Stimulated activated CD4-positive, alpha-beta T cell treated with anti-CD3 and anti-CD28 coated beads, Interleukin-1b, Interleukin-23, amount 100 ng/mL, for 4 hours (primary cell): ENCODE measurements at places on chromosomes 2 and 18.

DNA sequence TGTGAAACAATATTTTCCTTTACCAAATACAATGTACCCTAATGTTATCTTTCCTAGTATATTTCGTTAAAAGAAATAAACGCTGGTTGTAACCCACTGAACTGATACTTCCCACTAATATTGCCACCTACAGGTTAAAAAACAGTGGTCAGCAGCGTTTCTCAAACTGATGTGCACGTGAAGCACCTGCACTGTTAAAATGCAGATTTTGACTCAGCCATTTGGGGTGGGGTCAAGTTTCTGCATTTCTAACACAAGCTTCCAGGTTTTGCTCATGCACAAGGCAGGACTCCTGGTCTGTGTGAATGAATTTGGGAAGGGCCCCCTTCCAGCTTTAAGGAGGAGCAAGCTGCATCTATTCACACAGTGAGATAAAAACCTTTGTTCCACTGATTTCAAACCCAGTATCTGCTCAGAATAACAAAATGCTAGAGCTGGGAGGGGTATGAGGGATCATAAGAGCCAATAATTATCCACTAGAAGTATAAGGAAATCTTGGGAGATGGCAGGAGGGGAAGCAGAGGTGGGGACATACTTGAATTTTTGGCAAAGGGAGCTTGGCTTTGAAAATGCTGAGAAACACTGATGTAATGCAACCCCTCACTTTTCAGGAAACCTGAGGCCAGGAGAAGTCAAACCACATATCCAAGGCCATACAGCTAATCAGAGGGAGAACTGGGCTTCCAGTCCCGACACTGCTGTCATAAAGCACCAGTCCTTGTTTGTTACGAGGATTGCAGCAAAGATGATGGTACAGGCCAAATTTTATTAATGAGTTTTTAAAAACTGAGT lies 116.2 kb downstream of the RBMS1 start:
- no peak for DNase-seq

GRCh38 chr2:205969584-205969983 lies 116.4 kb downstream of the INO80D start:
- no peak for DNase-seq

- no peak for DNase-seq
Measured at GRCh38 chr2:217950401-217950871, 52.4 kb downstream of the TNS1 start.

DNA sequence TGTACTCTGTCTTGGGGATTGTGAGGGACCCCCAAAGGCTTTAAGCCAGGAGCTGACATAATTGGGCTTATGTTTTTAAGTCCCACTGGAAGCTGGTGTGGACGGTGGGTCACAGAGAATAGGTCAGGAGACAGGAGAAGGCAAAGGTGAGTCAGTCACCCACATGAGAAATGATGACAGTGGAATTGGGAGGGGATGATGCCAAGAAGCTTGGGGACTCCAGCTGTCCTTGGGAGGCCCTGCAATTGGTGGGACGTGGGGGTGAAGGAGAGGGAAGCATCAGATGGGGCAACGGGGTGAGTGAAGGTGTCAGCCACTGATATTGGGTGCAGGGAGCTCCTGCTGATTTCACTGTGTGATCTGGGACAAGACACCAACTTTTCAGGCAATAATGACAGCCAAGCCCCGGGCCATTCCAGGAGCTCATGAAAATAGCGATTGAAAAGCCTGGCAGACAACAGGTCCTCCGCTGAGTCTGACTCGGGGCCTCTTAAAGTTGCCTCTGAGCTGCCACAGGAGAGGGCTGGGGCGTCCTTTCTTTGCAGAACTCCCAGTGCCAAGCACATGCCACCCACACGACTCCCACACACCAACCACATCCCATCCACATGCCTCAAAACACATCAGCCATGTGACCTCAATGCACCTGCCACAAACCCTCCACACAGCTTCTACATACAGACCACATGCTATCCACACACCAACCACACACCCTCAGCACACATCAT lies 13.4 kb downstream of the TNS1 start:
- DNase-seq, result no peak

DNA sequence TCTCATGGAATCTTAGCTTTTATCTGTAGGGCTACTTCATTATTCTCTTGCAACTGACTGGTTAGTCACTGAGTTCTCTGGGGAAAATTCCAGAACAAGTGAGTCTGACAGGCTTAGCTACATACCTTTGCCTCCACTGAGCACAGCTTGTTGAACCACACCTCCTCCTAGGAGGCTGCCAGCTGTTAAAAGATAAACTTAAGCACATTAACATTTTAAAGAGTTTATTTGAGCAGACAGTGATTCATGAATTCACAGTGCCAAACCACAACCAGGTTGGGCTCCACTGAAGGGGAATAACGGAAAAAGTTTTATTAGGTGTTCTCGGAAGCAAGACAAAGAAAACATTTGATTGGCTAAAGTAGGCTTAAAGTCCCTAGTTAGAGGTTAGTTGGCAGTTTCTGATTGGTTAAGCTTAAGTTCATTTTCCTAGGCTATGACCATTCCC lies 12.5 kb upstream of the SLC38A11 start:
- DNase-seq, result no peak

DNA sequence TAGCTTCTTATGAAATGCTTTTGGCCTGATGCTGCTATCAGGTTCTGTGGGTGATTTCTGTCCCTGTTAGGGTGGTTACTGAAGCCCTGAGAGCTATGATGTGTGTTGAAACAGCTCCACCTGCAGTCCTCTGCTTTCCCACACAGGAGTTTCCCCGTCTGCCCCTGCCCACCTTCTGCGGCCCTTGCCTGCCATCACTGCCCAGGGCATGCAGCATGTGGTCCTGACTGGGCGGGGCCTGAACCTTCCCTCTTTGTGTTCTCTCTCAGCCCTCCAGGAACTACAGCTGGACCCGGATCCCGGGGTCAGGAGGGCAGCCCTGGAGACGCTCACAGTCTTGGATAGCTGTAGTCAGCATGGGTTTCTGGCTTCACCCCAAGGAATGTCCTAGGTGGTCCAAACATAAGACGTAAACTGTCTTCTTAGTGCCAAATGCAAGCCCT lies 21.4 kb downstream of the HJURP start:
- DNase-seq, result no peak

- no peak for DNase-seq
Measured at GRCh38 chr2:75204833-75205232, 5.5 kb upstream of the TACR1 start.

- no peak for DNase-seq
Measured at GRCh38 chr18:77495079-77495478, 245.4 kb downstream of the GALR1 start.

DNA sequence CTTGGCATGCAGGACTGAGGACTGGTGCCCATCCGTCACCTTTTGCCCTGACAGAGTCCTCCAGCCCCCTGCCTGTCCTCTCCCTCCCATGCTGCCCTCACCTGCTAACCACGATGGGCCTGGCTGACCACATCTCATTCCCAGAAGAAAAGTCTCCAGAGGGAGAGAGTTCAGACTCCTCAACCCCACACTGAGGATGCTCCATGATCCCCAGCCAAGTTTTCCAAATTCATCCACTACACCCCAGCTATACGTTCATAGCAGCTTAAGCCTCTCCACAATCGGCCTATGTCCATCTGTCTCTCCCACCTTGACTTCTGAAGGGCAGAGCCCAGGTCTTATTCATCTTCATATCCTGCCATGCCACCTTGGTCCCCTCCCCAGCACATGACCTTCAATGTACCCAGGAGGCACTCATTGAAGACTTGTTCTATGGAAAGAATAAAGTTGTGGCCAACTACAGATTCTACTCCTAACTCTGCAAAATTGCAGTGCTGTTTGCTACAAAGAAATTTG lies 115.6 kb upstream of the ID2 start:
- DNase-seq, result no peak

- no peak for DNase-seq
Measured at GRCh38 chr2:203886661-203887151, 19.1 kb downstream of the CTLA4 start.

DNA sequence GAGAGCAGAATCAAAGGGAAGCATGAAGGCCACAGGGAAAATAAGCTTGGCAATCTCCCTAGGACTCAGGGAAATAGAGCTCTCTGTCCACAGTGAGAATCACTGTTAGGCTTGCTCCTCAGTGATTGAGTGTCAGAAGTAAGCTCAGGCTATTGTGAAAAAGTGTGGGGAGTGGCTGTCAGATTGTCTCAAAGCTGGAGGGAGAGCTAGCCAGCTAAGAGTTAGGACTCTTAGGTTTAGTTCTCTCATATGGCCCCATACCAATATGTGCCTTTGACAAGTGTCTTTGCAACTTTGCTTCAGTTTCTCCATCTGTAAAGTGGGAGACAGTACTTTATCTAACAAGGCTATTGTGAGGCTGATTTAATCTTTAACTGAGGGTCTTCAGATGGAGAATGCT lies 17.2 kb downstream of the EIF4E2 start:
- no peak for DNase-seq

DNA sequence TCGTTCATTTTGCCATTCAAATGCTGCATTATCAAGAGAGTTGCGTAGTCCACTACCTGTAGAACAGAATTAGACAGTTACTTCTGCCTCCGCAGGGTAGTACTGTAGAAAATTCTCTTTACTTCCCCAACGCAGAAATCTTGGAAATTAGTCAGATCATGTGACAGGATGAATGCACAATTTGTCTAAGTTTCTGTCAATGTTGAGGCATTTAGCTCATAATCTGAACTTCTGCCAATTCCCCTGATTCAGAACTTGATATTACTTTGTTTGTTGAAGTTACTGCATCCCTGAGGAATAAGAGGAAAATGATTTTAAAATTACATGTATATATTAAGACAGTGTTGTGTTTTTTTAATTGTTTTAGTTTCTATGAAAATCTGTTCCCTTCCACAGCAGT lies 83.4 kb downstream of the TTC27 start:
- no peak for DNase-seq

- DNase-seq, result no peak
Measured at GRCh38 chr2:179812501-179812900, 48.9 kb downstream of the ZNF385B start.
